ENCODE measurements at places on chromosomes 7 and 10.

DNA sequence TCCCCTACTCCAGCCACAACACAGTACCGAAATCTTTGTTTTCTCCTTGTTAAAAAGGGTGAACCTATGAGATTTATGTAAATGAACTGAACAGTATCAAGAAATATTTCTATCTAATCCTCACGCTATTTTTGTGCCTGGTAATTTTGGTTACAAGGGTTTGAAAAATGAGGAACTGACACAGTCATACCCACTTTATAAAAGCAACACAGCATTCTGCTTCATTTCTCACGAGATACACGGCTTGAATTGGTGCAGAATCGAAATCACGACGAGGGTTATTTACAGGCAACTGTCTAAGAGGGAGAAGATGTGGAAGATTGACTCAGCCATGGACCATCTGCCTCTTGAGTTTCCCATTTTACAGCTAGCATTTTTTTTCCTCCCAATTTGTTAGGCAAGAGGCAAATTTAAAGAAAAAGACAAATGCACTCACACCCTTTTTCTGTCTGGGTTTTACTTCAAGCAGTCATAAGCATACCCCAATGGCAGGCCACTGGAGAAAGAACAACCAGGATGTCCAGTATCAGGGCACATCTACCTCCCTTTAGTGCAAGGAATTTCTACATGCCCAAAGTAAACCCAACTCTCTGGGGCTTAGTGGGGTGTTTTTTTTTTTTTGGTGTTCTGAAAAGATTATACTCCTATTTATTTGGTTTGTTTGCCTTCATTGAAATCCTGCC lies 108.1 kb downstream of the ITGB8 start:
- DNase-seq: no peak

GRCh38 chr7:129055861-129056464 lies 1.1 kb upstream of the TNPO3 start:
- no peak for DNase-seq

GRCh38 chr7:4633012-4633411 lies 49.1 kb upstream of the FOXK1 start:
- no peak for DNase-seq

DNA sequence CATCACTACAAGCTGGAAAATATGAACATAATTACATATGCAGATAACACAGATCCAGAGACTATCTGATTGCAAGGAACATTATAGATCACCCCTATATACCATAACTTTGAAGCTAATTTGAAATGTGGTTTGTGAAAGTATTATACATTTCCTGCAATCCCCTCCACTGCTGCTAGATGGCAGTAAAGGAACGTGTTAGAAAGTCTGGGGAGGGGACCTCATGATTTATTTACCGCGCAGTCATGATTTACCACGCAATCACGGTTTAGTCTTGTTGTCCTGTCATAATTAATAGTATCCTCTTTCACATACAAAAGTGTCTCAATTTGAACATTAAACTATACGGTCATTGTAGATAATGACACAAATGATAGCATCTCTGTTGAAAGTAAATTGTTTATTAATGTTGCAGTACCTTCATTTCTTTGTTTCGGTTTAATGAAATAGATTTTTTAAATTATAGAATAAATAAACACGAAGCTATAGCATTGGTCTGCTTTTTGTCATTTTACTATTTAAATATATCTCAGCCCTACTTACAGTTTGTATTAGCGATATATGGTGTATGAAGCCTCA lies 145.3 kb upstream of the PRSS1 start:
- no peak for DNase-seq

DNA sequence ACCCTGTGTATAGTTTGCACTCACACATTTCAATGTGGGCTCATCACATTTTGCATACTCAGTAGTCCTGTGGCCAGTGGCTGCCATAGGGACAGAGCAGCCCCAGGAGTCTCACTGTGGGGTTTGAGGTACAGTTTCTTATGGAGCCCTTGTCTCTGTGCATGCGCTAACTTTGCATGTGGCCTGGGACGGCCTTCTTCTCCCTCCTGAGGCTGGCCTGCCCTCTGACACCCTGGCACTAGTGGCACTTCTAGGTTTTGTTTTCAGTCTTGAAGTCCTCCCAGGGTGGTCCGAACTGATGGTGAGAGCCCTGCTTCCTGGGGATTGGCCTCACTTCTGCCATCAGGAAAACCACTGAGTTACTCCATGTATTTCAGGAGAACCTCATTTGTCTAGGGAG lies 21.2 kb downstream of the NACAD start:
- no peak for DNase-seq

GRCh38 chr10:113148071-113148825 lies 198.2 kb downstream of the TCF7L2 start:
- no peak for DNase-seq

- no peak for DNase-seq
Measured at GRCh38 chr10:110067960-110068770, 60.4 kb downstream of the ADD3 start.

GRCh38 chr7:25759748-25760147 lies 392.2 kb upstream of the NFE2L3 start:
- no peak for DNase-seq

DNA sequence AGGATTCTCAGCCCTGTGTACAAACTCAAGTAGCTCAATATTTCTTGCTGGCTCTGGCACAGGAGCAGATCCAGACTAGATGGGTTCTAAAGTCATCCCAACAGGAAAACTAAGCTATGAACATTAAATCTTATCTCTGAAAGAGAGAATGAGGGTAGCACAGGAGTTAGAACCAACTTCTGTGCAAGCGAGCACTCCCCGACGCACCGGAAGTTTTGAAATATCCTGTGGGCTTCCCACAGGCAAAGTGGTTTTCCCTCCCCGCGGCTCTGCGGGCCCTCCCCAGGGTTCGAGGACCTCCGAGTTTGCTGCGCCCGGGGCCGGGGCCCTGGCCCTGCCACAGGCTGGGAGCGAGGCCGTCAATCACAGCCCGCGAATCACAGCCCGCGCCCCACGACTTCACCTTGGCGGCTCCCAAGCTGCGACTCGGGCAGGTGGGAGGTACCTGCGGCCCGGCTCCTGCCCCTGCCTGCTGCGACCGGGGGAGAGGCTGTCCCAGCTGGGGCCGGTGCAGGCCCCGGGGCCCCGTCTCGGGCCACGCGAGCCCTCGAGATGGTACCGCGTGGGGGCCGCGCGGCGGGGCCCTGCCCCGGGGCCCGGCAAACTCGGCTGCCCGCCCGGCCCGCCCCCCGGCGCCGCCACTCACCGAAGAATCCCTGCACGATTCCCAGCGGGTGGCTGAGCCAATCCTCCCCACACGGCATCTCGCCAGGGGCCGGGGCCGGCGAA lies 598 bp downstream of the MCMBP start:
- DNase-seq: no peak

DNA sequence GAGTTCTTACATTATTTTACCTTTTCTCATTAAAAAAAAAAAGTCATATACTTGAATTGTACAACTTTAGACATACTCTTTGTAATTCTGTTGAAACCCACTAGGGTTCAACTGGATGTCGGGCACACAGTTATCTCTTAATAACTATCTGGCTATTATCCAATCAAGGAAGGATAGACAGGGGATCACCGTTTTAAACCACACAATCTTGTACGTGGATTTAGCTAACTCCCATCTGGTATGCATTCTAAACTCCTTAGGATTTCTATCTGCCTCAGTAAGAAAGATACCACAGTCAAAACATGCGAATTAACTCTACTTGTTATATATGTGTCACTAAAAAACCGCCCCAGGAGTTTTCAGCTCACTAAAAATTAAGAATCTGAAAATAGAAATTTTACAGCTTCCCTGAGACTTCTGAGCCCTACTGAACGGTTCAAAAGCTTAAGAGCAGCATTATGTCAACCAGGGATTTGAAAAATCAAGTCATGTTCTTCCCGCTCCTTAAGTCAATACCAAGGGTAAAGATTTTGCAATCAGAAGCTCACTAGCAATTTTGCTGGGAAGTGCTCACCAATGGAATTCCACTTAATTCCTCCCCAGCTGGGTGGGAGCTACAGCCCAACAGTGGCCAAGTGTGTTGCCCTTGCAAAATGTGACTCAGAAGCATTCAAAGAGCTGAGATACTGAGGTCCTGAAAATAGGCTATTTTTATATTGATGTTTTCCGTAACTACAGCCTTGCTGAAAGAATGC lies 267.0 kb downstream of the FRMD4A start:
- DNase-seq: peak; percentile 50

DNA sequence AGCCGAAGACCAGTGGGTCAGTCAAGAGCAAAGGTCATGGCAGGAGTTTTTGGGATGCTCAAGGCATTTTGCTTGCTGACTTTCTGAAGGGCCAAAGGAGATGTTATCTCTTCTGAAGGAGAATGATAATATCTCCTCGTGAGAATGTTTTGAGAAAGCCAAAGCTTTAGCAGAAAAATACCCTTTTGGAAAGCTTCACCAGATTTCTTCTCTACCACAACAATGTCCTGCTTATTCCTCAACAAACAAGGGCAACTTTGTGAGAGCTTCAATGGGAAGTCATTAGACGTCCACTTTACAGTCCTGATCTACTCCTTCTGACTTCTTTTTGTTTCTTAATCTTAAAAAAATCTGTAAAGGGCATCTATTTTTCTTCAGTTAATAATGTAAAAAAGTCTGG lies 132.8 kb upstream of the DNAJB12 start:
- DNase-seq: no peak

DNA sequence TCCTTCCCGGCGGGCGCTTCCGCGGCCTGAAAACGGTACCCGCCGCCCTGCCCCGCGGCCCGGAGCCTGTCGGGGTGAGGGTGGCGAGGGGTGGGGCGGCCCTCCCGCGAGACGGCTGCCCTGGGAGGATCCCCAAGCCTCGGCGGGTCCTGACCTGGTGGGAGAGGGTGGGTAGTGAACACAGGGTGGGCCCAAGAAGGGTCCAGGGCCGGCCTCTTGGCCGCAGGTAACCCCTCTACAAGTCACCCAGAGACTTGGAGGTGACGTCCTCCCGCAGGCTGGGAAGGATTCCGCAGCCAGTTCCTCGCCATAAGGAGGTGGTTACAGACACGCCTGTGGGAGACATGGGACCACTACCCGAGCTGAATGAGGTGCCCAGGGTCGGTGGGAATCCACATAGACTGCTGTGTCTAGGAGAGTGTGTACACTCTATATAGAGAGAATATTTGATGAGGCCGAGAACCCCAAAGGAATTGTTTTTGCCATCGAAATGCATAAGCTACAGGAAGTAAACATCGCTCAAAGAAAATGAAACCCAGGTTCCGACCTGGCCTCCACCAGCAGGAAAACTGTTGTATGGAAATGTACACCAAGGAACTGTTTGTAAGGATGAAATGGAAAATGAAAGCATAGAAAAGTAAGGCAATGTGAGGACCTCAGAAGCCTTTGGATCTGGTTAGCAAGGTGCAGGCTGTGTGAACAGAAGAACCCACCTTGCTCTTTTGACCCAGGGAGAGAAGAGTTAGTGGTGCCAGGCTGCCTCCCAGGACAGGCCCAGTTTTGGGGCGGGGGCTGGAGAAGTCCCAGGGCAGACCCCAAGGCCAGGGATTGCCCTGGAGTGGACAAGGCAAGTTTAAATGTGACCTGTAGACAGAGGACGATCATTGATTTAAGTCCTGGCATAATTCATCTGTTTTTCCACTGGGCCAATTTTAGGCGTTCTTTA lies 659 bp downstream of the OPTN start:
- no peak for DNase-seq

Measured in smooth muscle cell of the brain vasculature (primary cell).